ENCODE measurements at places on chromosomes 12 and 14.

GRCh38 chr14:53368711-53369201 is 215.6 kb upstream of the DDHD1 start:
- H3K4me1 ChIP-seq = no peaks in the 10 kb centered on the region
- no peaks in the 10 kb centered on the region for H3K36me3 ChIP-seq
- H3K27ac ChIP-seq = no peak overlapping the region
- no peak overlapping the region for H3K4me3 ChIP-seq
- H3K27me3 ChIP-seq = no peaks in the 10 kb centered on the region
- no peak for DNase-seq

- H3K27me3 ChIP-seq = no peaks in the 10 kb centered on the region
- H3K4me1 ChIP-seq = peaks cover 2% of the 10 kb centered on the region
- DNase-seq = peak; percentile 7
- H3K36me3 ChIP-seq = peaks cover 3% of the 10 kb centered on the region
Observed at GRCh38 chr14:66746316-66747006, 238.5 kb downstream of the GPHN start.

GRCh38 chr12:121499929-121500793 is 80.7 kb downstream of the KDM2B start:
- H3K27ac ChIP-seq = no peak overlapping the region
- peak; percentile 84 for DNase-seq
- H3K36me3 ChIP-seq = peaks cover 2% of the 10 kb centered on the region
- H3K4me3 ChIP-seq = no peak overlapping the region

- peaks cover 18% of the 10 kb centered on the region for H3K4me1 ChIP-seq
- H3K27ac ChIP-seq = peak within 1 kb of the TSS; percentile 49
- peaks cover 51% of the 10 kb centered on the region for H3K27me3 ChIP-seq
- H3K4me3 ChIP-seq = peak within 1 kb of the TSS; percentile 61
Observed at GRCh38 chr12:2959192-2959504, at the start of gene TEAD4. Gene TEAD4 (plus strand): TSS chr12:2959397.
